H54 (cell line): ENCODE measurements at places on chromosomes 4 and X.

GRCh38 chr4:88759039-88759894, 61.6 kb upstream of the NAP1L5 start:
- DNase-seq = no peak

- DNase-seq = no peak
Observed at GRCh38 chr4:121690001-121690400, 6.8 kb downstream of the ANXA5 start.

DNA sequence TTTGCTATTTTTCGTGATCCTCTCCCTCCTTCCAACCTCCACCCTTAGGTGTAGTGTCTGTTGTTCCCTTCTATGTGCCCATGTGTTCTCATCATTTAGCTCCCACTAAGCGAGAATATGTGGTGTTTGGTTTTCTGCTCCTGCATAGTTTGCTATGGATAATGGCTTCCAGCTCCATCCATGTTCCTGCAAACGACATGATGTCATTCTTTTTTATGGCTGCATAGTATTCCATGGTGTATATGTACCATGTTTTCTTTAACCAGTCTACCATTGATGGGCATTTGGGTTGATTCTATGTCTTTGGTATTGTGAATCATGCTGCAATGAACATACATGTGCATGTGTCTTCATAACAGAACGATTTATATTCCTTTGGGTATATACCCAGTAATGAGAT, 102.7 kb downstream of the SEL1L3 start:
- DNase-seq = no peak

GRCh38 chrX:139924069-139924695, 8.7 kb downstream of the ATP11C start:
- DNase-seq = no peak

GRCh38 chrX:108246304-108246954, 154.9 kb downstream of the ATG4A start:
- no peak for DNase-seq

DNA sequence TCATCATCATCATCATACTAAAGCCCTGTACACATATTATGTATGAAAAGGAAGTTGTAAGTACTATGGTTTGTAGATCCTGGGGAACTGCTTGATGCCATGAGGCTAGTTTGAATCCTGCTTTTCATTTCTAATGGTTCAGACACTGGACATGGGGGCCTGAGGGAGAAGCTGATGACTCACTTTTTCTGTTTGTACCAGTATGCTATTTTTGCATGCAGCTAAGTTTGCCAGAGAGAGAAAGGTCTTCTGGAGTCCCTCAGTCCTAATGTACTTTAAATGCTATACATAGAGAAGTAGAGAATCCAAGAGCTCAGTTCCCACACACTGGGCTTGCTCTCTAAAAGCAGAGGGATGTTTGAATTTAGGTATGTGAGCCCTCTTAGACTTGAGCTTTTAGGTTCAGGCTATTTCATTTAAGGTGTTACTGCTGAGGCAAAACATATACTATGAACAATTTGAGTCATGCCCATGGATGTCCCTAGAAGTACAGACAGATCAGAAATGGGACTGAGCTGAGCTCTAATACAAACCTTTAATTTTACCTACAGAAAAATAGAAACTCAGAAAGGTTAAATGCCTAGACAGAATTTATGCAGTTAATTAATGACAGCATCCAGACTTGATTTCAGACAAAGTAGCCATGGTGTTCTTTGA, 17.6 kb upstream of the HS3ST1 start:
- no peak for DNase-seq
